ENCODE measurements at places on chromosomes 12 and 14.

- DNase-seq = no peak
Measured at GRCh38 chr12:12319451-12320183, 30.4 kb downstream of the MANSC1 start.

GRCh38 chr12:108757856-108758255 lies 26.5 kb upstream of the CORO1C start:
- no peak for DNase-seq

DNA sequence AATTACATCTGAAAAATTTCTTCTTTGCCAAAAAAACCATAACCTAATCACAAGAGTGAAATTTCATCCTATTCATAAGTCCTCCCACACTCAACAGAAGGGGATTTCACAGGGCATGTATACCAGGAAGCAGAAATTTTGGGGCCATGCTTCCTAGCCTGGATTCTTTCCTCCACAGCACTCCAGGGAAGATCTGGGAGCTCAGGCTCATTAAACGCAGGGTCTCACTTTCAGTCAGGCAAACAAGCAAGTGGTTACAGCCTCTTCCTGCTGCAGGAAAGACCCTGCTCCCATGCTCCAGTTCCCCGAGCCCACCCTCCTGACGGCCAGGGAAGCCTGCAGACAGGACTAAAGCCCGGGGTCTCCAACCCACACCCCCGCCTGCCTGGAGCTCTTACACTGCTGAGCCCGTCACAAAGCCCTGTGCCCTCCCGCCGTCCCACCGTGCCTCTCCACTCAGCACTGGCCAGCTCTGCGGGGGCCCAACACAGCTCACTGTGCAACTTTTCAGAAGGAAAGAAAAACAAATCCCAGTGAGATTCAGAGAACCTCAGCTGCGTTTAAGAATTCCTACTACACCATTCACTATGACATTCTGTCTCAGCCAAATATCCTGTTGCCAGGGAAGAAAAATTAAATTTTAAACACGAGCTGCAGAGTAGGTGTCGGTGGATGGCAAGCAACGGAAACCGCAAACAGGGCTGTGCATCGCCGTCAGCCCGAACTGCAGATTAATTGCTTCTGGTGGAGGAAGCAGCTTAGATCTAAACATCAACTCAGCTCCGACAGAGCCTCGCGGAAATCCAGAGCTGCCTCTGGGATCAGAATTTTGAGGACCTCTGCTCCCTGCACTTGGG lies 106.7 kb upstream of the SFSWAP start:
- DNase-seq = no peak

DNA sequence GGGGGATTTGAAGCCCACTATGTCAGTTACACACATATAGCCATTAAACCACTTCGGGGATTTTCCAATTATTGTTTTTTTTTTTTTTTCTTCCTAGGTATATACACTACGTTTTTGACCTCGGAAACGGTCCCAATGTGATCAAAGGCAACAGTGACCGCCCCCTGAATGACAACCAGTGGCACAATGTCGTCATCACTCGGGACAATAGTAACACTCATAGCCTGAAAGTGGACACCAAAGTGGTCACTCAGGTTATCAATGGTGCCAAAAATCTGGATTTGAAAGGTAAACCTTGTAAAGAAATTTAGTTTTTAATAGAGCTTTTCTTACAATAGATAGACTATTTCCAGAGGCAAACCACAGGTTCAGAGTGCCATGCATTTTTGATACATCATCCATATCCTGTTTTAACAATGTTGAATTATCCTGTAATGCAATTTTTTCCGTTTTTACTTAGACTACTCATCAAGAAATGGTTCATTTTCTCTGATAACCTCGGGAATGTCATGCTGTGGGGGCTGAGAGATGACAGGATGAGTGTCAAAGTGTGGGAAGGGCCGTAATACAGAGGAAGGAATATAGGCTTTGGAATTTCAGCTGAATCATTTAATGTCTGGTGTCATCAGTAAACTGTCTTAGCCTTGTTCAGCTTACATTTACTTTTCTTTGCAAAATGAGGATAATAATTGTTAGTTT lies 797.1 kb downstream of the NRXN3 start:
- DNase-seq = no peak

DNA sequence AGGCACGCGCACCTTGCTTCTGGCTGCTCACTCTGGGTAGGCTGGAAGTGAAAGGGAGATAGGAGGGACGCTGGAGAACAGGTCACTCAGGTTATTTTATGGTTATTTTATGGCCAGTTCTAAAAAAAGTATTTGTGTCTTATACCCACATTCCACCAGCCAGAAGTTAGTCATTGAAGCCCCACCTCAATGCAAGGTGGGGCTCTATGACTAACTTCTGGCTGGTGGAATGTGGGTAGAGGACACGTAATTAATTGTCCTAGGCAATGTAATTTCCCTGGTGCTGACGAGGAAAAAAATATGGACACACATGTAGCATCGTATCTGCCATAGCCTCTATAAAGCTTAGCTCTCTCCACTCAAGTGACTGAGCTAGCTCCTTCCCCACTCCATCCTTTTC lies 104.9 kb downstream of the PDZRN4 start:
- DNase-seq = no peak

- DNase-seq = no peak
Measured at GRCh38 chr12:49609875-49610154, 4.4 kb upstream of the FAM186B start.

- DNase-seq = peak; percentile 88
Measured at GRCh38 chr12:92289629-92290349, 144.1 kb upstream of the BTG1 start.

DNA sequence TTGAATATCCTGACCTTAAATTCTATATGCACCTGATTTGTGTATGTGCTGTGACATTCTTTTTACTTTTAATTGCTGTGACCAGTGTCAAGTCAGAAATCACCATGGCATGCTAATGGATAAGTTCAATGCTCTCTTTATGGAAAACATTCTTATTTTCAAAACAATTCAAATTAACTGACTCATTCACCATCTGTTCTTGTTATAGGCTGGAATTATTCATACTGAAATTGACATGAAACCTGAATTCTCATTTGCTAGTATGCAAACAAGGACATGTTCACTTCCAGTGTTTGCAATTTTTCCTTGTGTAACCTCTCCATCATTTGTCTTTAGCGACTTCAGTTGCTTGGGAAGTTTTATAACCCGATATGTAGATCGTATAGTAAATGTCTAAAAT lies at the start of gene TAS2R30:
Gene TAS2R30, minus strand, starts transcription at position 340 of the 400 bp plus-strand sequence. CDS start 400 bp downstream, outside the sequence.
- no peak for DNase-seq

- no peak for DNase-seq
Measured at GRCh38 chr12:105813201-105813600, 325.6 kb downstream of the NUAK1 start.

DNA sequence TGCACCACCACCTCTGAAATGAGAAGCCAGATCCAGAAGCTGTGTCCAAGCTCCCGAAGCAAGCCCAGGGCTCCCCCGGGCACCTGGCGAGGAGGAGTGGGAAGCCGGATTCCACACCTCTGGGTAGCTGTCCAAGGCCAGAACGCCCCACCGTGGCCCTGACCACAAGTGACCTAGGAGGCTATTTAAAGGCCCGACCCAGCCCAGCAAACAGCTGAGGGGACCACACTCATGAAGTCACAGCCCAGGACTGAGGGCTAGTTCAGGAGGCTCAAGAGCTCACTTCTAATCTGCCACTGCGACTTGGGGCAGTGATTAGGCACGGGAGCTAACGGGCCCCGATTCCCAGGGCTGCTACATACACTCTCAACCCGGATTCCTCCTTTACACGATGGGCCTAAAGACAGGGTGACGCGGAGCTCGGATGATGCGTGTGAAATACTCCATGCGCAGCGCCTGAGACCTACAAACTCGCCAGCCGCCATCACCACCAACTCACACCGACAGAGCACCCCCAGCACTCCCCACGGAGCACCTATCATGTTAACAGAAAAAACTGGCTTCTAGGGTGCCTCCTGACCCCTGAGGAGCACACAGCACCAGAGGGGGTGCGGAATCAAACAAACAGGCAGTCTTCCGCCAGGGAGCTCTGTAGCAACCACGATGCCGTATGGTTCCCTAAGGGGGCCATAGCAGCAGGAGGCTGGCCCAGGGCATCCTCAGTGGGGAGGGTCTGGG lies 84.0 kb upstream of the GPR68 start:
- DNase-seq = no peak

DNA sequence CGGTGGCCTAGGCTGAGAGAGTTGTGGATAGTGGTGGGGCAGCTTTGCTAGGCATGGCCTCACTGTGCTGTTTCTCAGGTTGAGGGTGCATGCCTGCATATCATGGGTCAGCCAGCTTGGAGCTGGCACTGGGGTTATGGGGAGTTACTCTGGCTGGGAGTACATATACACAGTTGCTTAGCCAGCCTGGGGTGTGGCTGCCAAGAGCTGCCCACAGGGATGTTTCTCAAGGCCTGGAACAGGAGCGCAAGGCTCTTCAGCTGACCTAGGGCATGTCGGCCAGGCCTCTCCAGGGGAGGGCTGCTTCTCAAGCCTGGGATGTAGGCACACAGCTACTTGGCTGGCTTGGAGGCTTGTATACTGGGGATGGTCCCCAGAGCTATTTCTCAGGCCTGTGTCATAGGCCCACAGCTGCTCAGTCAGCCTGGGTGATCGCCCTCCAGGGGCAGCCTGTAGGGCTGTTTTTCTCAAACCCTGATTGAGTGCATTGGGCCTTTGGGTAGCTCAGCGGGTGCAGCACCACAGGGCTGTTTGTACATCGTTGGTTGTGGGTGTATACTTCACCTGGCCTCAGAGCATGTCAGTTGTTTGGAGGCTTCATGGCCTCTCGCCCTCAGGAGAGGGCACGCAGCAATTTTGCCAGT lies 114.9 kb downstream of the METTL25 start:
- DNase-seq = no peak

DNA sequence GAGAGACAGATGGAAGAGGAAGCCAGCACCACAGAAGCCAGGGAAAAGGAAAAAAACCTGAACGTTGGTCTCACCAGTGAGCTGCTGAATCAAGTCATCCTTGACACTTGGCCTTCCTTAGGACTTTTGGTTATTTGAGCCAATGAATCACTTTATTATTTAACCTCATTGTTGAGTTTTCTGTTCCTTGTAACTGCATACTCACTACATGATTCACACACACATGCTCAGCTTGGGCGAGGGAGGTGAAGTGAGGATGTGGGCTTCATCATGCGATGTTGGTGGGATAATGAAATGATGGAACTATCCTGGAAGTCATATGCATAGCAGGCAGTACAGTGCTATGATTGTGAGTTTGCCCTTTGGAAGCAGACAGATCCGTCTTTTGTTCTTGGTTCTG lies 40.6 kb upstream of the RPH3A start:
- DNase-seq = no peak

- no peak for DNase-seq
Measured at GRCh38 chr12:3244219-3244750, 167.1 kb downstream of the TSPAN9 start.

Measured in HS-27A (cell line).